ENCODE measurements at places on chromosomes 13 and 19.

- DNase-seq = no peak
Observed at GRCh38 chr19:40502081-40502480, 35.3 kb downstream of the SPTBN4 start.

DNA sequence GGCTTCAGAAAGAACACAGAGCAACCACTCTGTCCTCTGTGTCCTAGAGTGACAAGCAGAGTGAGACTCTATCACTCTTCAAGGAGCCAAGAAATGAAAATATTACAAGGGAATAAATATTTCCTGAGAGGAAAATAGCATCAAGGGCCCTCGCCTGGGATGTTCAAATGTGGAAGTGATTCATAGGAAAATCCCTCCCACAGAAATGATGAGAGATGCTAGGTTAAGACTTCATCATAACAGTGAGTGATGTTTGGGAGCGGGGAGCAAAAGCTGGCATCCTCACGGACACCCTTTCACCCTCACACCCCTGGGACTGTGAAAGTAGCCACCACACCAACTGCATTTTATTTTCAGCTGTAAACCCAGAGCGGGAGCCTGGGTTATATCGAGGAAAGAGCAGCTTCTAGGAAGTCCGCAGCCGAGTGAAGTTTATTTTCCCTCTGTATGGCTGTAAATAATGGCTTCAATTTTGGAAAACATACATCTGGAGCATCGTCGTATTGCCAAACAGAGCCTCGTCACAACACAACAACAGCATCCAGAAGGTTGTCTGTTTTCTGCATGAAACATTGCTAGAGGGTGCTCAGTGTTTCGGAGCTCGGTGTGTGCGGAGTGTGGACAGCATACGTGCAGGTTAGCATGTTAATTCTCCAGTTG is 54.8 kb downstream of the DLEU7 start:
- no peak for DNase-seq

GRCh38 chr13:101053301-101054093 is 362.8 kb downstream of the NALCN start:
- no peak for DNase-seq

GRCh38 chr13:100542826-100543156 is 45.8 kb downstream of the GGACT start:
- DNase-seq = no peak

DNA sequence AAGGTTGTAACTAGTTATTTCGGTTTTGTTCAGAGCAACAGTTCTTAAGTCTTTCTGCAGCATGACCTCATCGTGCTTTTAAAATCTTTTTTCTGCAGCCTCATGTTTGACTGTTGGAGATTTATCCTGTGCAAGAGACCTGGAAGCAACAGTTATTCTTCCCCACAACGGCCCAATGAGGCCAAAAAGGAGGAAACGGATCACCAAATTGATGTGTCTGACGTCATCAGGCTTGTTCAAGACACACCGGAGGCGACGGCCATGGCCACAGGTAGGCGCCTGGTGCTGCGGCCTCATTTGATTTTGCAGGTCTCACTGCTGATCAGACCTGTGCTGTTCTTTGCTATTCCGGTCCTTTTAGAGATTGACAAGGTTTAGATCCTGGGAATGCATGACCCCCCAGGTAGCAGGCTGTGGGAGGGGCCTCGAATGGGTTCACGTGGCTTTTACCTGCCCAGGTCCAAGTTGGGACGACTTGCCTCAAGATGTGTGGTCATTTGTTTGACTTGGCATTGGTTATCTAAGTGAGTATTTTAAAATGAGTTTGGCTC is 66.8 kb upstream of the MCF2L start:
- no peak for DNase-seq

DNA sequence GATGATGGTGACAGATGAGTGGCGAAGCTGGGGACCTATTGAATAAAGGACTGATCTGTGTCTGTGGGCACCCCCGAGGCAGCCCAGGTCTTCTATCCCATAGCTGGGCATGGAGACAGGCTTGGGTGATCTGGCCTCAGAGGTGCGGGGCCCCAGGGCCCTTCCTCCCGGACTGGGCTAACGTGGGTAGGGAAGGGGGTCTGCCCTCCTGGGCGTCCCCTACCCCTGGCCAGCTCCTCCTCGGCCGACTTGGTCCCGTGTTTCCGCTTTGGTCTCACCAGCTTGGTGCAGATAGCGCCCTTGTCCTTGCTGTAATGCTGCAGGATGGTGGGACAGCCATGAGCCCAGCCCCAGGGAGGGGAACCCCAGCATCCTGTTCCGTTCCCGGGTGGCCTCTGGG is 3.3 kb downstream of the MATK start:
- no peak for DNase-seq

All from stimulated activated CD8-positive, alpha-beta memory T cell treated with anti-CD3 and anti-CD28 coated beads, Interleukin-4, amount 100 ng/mL, for 1 hour (primary cell).